ENCODE measurements at places on chromosomes 16 and 17. TPM values are rescaled to one million over a fixed set of nuclear protein-coding genes. Genes with fewer than 3 reads are reported as not detected.

ZFHX3 gene
- polyA plus RNA-seq: 4.9 TPM

ATP5PD gene
- 494 TPM for polyA plus RNA-seq

ST6GALNAC2 gene
- polyA plus RNA-seq: not detected

SYNGR3 gene
- 0.75 TPM for polyA plus RNA-seq

ITGAD gene
- not detected for polyA plus RNA-seq

KRT31 gene
- not detected for polyA plus RNA-seq

BRIP1 gene
- 0.27 TPM for polyA plus RNA-seq

CACNA1G gene
- 0.03 TPM for polyA plus RNA-seq

TPSG1 gene
- polyA plus RNA-seq: 18.8 TPM

CTRL gene
- 0.81 TPM for polyA plus RNA-seq

DNA sequence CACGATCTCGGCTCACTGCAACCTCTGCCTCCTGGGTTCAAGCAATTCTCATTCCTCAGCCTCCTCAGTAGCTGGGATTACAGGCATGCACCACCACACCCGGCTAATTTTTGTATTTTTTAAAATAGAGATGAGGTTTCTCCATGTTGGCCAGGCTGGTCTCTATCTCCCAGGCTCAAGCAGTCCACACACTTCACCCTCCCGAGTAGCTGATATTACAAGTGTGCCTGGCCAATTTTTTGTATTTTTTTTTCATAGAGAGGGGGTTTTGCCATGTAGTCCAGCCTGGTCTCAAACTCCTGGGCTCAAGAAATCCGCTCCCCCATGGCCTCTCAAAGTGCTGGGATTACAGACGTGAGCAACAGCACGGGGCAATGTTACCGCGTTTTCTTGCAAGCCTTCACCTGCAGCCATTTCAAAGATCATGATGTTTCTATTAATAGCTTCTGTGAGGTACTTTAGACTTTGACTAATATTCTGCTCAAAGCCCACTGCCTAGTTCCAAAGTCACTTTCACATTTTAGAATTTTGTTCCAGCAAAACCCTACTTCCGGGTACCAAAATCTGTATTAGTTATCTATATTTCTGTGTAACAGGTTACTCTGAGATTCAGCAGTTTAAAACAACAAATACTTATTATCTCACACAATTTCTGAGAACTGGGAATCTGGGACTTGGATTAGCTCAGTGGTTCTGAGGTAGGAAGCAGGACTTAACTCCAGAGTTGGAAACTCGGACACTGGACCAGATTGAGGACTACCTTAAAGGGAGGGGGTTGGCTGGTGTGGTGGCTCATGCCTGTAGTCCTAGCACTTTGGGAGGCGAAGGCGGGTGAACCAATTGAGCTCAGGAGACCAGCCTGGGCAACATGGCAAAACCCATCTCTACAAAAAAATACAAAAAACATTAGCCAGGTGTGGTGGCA, 12.0 kb upstream of the MED13 start:
- DNase-seq: peak; percentile 51

- no peak for DNase-seq
These were observed 7.9 kb downstream of the KATNB1 start for GRCh38 chr16:57743458-57743857.

GRCh38 chr16:14105760-14106375, 34.7 kb downstream of the MRTFB start:
- DNase-seq: no peak

DNA sequence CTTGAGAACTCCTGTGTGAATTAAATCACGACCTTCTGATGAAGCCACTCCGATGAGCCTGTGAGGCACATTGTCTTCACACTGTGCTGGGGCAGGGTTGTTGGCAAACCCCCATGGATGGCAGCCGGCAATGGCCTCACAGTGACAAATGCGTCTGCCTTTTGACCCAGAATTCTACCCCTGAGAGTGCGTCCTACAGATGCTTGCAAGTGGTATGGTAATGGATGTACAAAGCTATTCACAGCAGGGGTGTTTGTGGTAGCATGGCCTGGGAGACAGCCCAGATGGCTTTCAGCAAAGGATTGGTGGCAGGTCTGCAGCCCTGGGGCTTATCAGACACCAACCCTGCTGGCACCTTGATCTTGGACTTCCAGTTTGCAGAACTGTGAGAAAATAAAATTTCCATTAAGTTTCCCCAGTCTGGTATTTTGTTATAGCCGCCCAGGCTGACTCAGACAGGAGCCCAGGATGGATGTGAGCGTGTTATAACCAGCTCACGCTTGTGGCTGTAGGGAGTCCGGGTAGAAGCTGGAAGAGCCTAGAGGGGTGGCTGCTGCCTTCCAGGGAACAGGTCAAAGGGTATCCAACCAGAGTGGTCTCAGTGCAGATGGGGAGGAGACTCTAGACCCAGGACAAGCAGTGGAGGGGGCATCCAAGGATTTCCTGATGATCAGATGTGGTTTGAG, 10.1 kb downstream of the AFMID start:
- no peak for DNase-seq

DNA sequence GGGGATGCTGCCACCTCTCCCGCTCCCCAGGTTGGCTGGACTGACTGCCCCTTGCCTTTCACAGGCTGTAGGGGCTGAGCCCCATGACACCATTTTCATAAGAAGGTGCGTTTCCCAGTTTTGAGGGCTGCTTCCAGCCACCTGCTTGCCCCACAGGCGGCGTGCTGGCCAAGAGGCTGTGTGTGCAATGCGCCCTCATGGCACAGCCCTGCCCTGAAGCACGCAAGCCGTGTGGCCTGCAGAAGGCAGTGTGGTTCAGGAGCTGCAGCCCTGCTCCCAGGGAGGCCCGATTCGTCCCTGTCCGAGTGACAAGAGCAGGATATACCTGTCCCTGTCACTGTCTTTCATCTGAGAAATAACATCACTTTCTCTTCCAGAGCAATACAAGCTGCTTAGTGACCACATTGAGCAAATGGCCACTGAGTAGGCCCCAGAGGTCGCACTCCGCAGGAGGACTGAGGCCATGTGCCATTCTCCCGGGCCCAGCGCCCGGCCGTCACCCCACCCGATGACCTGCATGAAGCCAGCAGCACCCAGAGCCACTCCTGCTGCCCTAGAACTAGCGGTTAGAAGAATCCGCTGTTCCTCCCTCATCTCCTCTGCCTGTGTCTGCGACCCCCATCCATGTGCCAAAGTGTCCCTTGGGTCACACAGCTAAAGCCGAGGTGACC, 24.2 kb downstream of the CIBAR2 start:
- no peak for DNase-seq

DNA sequence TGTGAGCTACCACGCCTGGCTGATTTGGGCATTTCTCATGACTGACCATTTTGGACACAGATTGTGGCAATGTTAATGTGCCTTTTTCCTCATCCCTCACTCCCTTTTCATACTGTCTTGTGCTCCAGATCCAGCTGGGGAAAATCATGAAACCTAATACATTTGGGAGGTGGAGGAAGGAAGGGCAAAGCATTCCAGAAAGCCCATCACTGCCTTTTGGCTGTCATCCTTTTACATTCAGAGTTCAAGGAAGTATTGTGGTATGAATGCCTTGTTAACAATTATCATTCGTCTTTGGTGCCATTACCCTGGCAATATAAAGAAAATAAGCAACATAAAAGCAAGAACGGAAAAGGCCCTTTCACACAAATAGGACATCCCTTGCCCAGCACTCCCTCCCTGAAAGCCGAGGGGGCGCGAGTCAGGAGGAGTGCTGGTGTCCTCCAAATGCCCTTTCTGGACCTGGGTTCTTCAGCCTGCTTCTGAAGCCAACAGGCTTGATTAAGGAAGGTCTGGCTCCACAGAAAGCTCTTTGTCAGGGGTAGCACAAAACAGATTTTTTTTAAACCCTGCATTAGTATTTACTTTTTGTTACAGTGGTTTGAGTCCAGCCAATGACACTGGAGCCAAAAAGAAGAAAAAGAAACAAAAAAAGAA, 20.1 kb downstream of the NMT1 start:
- no peak for DNase-seq

- DNase-seq: peak; percentile 70
These were observed 1.8 kb upstream of the CISD3 start for GRCh38 chr17:38728290-38728831.

- DNase-seq: no peak
These were observed 124.0 kb downstream of the HIC1 start for GRCh38 chr17:2178798-2179501.

GRCh38 chr16:81625544-81626153, 153.4 kb upstream of the PLCG2 start:
- DNase-seq: no peak

GRCh38 chr17:81843713-81844326, 9.0 kb upstream of the PPP1R27 start:
- no peak for DNase-seq

All from small intestine (tissue), 16 donors.